ENCODE measurements at places on chromosomes 7 and 10.

DNA sequence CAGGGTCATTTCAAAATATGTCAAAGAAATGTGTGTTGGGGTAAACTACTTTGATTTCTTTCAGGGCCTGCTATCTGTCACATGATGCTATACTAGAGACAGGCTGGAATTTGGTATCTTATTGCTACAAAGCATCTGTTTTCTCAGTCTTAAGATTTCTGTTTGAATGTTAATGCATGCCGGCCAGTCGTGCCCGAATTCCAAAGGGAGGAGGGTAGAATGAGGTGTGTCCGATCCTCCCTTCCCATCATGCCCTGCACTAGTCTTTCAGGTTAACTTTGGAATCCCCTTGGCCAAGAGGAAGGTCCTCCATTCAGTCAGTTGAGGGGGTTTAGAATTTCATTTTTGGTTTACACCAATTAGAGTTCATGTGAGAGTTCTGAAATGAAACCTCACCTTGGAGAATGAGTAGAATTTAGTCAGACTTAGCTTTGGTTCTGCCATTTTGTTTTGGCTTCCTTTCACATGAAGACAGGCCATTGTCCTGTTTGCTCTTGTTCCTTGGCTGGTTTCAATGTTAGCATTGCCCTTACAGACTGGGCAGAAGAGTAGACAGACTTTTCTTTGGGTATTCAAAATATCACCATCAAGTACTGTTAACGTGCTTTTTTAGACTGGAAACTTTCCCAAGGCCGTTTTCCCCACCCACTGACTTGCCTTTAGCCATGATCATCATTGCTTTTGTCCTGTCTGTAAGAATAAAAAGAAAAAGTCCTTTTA is 95.8 kb downstream of the CAMK1D start:
- no peak for DNase-seq

DNA sequence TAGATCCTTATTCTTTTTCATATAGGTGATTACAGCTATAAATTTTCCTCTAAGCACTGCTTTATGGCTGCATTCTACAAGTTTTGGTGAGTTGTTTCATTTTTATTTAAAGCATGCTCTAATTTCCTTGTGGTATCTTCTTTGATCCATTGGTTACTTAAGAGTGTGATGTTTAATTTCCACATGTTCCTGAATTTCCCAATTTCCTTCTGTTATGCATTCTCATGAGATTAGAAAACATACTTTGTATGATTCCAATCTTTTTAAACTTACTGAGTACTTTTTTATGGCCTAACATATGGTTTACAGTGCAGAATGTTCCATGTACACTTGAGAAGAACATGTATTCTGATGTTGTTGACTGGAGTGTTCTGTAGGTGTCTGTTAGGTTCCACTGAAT is 53.4 kb downstream of the MYL10 start:
- DNase-seq, result no peak

- no peak for DNase-seq
Measured at GRCh38 chr10:131230641-131231322, 80.7 kb downstream of the TCERG1L start.

- no peak for DNase-seq
Measured at GRCh38 chr10:30743586-30743985, 114.0 kb upstream of the LYZL2 start.

DNA sequence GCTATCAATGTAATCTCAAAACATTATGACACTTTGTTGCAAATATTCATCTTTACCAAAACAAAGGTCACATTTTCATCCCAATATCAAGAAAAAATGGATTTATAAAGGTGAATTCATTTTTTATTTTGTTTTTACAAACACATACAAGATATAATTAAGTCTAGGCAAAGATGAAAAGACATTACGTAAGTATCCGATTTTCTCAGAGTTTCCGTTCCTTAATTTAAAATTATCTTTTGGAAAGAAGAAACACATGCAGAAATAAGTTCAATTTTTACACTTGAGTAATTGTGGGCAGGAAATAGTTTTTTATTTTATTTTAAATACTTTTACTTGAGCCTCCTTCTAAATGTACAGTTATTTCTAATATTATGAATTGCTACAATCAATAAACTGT is 24.6 kb downstream of the RTKN2 start:
- DNase-seq, result no peak

DNA sequence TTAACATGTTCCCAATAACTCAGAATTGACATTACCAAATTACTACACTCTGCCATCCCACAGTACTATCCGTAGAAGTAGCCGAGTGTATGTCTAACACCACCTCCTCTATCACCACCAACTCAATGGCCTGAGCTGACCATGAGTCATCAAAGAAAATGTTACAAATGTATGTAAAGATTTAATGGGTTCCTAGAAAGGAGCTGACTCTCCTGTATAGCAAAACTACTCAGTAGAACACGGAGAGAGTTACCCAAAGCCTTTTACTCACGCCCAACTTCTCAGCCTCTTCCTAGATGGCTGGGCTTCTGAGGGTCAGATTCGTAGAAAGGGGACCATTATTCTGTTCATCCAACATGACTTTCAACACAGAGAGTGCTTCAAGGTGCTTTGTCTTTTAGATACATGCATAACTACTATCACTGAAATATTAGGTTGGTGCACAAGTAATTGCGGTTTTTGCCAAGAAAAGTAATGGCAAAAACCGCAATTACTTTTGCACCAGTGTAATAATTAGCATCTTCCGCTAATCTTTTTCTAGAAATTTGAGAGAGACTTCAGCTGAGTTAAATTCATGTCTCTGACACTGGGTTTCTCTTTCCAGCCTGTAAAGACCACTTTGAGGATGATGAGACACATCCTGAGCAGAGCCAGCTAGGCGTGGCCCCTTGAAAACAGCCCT is 24.0 kb upstream of the NANOS1 start:
- no peak for DNase-seq

GRCh38 chr10:11810313-11810766 is 12.8 kb upstream of the PROSER2 start:
- DNase-seq, result no peak

GRCh38 chr10:34373211-34373610 is 441.9 kb downstream of the PARD3 start:
- DNase-seq, result no peak

DNA sequence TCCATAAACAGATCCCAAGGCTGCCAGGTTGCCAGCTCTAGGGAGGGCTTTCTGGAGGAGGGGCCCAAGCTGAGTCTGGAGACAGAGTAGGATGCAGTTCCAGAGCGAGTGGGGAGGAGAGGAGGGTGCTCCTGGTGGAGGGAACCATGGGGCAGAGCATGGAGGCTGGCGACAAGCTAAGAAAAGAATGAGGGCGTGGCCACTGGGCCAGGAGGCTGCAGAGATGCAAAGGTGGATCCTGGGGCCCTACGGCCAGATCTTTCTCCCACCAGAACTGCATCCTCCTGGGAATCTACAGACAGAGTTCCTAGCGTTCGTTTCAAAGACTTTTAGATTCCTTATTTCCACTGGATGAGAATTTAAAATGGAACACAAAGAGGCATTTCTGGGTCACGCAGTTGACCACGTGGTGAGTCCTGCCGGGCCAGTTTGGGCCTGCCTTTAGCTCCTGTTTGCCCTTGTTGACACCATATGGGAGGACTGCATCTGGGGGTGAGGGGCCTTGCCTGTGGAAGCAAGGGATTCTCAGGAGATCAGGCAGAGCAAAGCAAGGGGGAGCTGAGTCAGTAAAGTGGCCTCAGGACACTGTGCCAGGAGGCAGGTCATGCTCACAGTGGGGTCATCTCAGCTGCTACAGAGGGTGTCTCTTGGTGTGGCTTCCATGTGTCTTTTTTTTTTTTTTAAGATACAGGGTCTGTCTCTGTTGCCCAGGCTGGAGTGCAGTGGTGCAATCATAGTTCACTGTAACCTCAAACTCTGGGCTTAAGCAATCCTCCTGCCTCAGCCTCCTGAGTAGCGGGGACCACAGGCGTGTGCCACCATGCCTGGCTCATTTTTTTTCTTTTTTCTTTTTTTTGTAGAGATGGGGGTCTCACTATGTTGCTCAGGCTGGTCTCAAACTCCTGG is 137.8 kb downstream of the SH3PXD2A start:
- DNase-seq, result no peak

DNA sequence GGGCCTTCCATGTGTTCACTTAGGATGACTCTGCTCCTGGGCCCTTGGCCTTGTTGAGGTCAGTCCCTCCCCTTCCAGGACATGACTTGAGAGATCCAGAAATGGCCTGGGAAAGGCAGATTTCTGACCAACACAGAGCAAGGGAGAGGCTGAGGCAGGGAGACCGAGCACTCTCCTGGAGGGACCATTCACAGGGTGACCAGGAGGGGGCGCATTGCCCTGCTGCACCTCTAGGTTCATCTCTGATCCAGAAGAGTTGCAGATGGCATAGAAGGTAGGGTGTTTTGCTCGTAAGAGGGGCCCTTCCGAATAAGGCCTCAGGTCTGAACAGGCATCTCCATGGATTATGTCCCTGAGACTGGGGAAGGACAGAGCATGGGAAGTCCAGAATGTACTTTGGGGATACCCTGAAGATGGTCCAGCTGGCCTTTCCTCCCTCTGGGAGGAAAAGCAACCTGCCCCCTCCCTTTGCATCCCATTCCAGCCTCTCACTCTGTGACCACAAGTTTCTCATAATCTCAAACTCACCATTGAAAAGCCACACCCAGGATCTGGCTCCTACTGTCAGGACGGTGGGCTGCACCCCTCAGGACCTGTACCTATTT is 6.6 kb downstream of the DMBT1 start:
- no peak for DNase-seq

- DNase-seq, result no peak
Measured at GRCh38 chr7:6262221-6262620, 10.2 kb downstream of the CYTH3 start.

Data from GM12878 (cell line).